CD4-positive, alpha-beta T cell treated with Interleukin-15 for 4 hours (primary cell): ENCODE measurements at places on chromosomes 16 and 17.
A peak's percentile ranks its signal among the peaks of the same experiment; 100 is the strongest.

GRCh38 chr17:54425671-54426070 is 475.0 kb upstream of the TOM1L1 start:
- DNase-seq, result no peak

DNA sequence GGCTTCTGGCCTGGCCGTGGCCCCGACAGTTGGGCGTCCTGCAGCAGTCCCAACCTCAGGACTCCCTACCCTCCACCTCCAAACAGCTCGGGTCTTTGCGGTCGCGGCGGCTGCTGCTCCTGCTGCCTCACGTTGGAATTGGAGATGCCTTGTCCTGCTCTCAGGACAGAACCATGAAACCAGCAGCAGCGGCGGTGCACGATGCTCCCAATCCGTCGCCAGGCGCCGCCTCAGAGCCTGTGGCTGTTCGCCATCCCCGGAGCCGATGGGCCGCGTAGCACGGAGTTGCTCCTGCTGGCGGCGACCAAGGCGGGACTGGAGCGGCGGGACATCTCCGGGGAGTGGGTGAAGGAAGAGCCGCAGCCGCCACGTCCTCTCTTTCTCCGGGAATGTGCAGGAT is 1965.9 kb downstream of the TP53TG3F start:
- no peak for DNase-seq

GRCh38 chr17:35447499-35447898 is 1.1 kb downstream of the SLFN13 start:
- no peak for DNase-seq

GRCh38 chr16:65312071-65312470 is 190.2 kb upstream of the CDH11 start:
- no peak for DNase-seq

- no peak for DNase-seq
Observed at GRCh38 chr17:33642002-33642401, 348.9 kb upstream of the ASIC2 start.

DNA sequence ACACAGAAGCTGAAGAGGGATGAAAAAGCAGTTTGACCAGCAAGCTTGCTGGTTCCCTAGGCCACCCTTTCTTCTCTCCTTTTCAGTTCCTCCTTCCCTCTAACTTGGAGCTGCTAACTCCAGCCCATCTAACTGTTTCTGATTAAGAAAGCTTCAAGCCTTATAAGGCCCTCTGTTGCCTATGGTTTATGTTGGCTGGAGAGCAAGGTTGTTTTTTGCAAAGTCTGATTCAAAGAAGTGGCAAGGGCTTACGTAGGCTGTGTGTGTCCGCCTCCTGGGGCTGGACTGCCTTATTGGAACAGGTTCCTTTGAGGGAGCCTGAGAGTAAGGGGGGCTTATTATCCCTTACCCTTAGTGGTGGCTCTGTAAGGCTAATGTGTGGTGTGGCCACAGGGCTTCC is 7.1 kb downstream of the AKAP1 start:
- no peak for DNase-seq

DNA sequence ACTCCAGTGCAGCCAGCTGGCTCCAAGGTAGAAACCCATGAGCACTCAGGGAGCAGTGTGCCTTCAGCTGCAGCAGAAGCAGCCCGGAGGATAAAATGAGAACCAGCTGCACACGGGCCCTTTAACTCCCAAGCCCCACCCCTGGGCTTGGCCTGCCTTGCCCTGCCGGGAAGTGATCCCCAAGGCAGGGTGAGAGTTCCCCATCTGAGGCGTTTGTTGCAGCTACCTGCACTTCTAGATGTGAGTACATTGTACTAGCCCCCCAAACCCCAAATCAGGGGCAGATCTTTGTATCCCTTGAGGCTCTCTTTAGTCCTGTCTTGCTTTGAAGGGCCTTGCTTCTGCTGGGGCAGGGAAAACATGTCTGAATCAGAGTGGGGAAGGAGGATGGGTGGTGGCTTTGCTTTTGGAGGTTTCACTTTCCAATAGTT is at the start of gene MVP:
TSS of gene MVP (plus strand) at position 192 of the 431 bp plus-strand sequence. CDS start 10,088 bp downstream, outside the sequence.
- peak; percentile 55 for DNase-seq
